Left lobe of liver (tissue), 2 donors: ENCODE measurements at places on chromosomes 5 and 9.

DNA sequence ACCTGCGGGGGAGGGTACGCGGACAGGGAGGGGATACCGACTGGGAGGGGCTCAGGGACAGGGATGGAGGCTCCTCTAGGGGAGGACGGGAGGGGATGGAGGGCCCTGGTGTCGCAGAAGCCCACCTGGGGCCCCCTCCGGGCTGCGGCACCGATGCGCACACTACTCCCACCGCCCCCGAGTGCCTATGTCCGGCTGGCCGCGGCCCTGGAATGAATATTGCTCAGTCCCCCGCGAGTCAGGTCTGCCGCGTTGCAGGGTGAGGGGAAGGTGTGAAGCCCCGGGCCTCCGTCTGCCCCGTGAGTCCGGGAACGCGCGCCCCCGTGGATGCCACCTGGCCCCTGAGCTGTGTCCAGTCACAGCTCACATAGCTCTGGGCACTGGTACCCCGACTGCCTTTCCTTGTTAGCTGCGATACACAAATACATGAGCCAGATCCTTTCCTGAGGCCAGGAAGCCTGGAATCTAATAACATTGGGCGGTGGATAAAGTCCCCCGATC is 44.5 kb upstream of the PRSS3 start:
- no peak for DNase-seq

- DNase-seq = peak; percentile 61
These were observed 61.4 kb upstream of the ICE1 start for GRCh38 chr5:5360941-5361520.

DNA sequence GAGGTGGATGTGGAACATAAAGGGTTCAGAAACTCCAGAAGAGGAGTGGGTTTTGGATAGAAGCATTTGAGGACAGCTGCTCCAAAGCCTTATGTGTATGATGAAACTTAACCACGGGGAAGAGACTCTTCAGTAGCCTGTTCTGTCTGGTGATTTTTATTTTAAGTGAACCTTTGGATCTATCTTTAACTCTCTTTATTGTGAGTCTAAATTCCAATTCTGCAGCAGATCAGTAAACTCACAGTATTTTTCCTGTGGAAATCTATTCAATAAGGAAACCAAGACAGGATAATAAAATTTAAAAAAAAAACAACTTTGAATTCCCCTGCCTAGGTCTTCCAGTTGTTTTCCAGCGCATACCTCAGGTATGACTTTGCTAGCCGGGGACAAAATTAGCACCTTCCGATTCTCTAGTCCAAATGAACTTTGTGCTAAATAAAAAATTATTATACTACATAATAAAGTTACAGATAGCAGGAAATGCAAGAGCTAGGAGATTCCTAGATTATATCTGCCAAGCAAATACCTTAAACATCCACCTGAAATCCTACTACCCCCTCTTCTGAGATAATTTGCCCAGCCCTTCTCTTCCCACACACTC is 101.9 kb downstream of the NLN start:
- no peak for DNase-seq

GRCh38 chr9:132800038-132800648 is 77.9 kb downstream of the AK8 start:
- DNase-seq = peak; percentile 65

- no peak for DNase-seq
These were observed 30.1 kb downstream of the KIAA1958 start for GRCh38 chr9:112516769-112517168.
